Activated CD4-positive, alpha-beta T cell treated with anti-CD3 and anti-CD28 coated beads, Interleukin-2, amount 50 U/mL, for 4 hours (primary cell): ENCODE measurements at places on chromosomes 2 and 18.

DNA sequence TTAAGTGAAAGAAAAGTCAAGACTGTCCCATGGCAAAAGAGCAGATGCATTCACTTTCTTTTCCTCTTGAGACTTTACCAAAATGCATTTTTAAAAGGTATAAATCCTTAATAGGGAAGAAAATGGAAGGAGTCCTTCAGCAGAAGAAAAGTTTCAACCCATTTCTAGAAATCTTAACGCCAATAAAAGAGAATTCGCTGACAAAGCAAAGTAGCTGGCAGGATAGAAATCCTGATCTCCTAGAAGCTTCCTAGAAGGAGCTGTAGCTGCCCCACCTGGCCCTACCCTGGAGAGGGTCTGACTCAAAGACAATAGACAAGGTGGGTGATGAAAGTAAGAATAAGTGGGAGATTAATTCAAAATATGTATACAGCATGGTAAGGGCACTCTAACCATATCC is 144.9 kb upstream of the PKDCC start:
- no peak for DNase-seq

GRCh38 chr18:23619388-23619881 is 33.1 kb upstream of the NPC1 start:
- DNase-seq = no peak

DNA sequence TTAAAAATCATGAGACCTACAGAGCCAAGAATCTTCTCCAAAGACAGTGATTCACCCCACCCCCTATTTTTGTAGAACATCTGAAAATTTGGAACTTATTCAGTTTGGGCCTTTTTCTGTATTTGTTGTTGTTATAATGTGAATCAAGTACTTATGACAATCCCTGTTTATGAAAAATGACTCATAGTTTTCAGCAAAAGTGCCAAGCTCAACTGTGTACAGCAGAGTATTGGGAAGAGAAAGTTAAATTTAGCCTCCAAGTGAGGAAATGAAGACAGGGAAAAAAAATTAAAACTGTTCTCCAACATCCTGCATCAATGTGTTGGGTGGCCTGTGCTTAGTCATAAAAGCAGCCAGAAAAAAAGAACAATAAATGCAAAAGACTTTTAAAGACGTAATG is 46.2 kb downstream of the LRATD1 start:
- no peak for DNase-seq

DNA sequence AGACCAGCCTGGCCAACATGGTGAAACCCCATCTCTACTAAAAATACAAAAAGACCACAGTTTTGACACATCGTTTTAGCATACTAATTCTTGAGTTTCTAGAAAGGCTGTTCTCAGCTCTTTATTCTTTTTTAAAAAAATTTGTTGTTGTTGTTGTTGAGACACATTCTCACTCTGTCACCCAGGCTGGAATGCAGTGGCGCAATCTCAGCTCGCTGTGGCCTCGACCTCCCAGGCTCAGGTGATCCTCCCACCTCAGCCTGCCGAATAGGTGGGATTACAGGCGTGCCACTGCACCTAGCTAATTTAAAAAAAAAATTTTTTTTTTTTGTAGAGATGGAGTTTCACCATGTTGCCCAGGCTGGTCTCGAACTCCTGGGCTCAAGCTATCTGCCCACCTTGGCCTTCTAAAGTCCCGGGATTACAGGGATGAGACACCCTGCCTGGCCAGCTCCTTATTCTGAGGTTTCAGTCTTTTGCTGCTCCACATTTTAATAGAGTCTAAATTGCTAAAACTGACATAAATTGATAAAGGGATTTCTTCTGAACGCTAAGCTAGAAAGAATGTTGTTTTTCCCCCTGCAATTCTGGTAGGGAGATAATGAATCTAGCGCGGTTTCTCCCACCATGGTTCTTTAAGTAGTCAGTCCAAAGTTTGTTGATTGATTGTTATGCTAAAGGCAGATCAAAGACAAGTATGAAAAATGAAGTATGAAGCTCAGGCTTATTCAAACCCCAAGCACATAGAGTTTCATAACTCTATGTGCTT is 32.6 kb upstream of the CABLES1 start:
- no peak for DNase-seq

GRCh38 chr2:51387235-51387634 is 355.3 kb upstream of the NRXN1 start:
- no peak for DNase-seq

GRCh38 chr2:36516136-36516870 is 81.7 kb downstream of the FEZ2 start:
- no peak for DNase-seq

DNA sequence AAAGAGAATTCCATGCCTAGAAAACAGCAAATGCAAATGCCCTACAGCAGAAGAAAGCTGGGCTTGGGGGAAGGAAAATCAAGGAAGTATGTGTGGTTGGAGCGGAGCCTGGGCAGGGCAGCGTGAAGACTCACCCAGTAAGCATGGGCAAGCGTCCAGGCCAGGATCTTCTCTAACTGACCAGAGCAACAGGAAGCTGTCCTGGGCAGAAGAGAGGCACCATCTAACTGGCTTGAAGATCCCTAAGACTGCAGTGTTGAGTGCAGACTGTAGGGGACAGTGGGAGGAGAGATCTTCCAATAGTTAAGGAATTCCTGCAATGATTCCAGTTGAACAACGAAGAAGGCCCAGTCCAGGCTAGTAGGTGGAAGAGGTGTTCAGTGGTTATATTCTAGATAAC is 57.9 kb downstream of the NXPH2 start:
- DNase-seq = no peak

- DNase-seq = no peak
These were observed 157.6 kb downstream of the RDH14 start for GRCh38 chr2:18402831-18403230.

- DNase-seq = no peak
These were observed 37.8 kb upstream of the STAT4 start for GRCh38 chr2:191188550-191189093.

DNA sequence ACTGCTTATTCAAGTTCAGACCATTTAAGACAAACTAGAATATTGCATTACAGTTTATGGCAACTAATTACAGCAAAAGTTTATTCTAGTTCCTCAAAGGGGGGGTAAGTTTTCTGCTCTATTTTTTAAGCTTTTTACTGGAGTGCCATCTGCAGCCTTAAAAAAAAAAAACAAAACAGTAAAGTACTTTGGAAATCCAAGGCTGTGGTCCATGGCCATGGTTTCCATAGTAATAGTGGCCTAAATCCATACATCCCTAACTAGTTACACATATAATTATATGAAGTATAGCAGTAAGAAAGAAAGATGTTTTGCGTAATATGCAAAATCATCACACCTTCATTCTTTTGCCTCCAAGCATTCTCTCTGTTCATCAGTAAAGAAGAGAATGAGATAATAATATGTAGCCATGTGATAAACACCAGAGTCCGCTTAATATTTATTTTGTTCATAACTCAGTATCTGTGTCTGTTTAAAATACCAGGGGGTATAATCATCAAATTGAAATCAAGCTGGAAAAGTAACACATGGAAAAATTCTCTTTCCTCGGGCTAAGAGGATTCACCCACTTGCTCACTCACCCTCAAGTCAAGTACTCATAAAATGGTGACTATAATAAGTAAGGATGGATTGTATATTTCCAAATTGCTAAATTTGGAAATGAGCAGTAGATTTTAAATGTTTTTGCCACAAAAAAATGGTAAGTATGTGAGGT is 301.1 kb upstream of the RND3 start:
- DNase-seq = no peak

GRCh38 chr2:58067001-58067400 is 20.4 kb downstream of the VRK2 start:
- DNase-seq = no peak
